ENCODE measurements at places on chromosomes 4 and X. TPM values are rescaled to one million over a fixed set of nuclear protein-coding genes. Genes with fewer than 3 reads are reported as not detected.

Gene HPGD
- total RNA-seq = not detected

Gene ATXN3L
- total RNA-seq = not detected

Gene FABP2
- total RNA-seq = not detected

Gene GRID2
- not detected for total RNA-seq

Gene FRAS1
- total RNA-seq = 3.6 TPM

Gene DRP2
- total RNA-seq = 0.78 TPM

Gene FGF2
- 23.9 TPM for total RNA-seq

Gene INTS6L
- 7.5 TPM for total RNA-seq

Gene HSFX4
- total RNA-seq = not detected

Gene NAT8L
- total RNA-seq = 0.12 TPM

Gene SMR3B
- not detected for total RNA-seq

Gene FAM133A
- not detected for total RNA-seq

Gene NHSL2
- total RNA-seq = 40.3 TPM

Gene NEIL3
- 6.9 TPM for total RNA-seq

Gene NAP1L2
- 1.0 TPM for total RNA-seq

Gene ARHGAP36
- total RNA-seq = not detected

Gene KLB
- not detected for total RNA-seq

Gene LONRF3
- total RNA-seq = 13.3 TPM

Gene FBXO8
- 11.9 TPM for total RNA-seq

Gene MAMLD1
- total RNA-seq = 5.7 TPM

Gene FOXR2
- total RNA-seq = not detected

Gene USP51
- 0.97 TPM for total RNA-seq

Gene MAML3
- 20.1 TPM for total RNA-seq

Gene TMEM271
- total RNA-seq = not detected

Gene GLUD2
- total RNA-seq = 0.33 TPM

Gene ING2
- total RNA-seq = 8.4 TPM

Gene CENPVL1
- not detected for total RNA-seq

Gene FAM47E
- 0.11 TPM for total RNA-seq

Gene SLBP
- 63.1 TPM for total RNA-seq

Gene RBMXL3
- not detected for total RNA-seq

Gene SLIT2
- total RNA-seq = 28.2 TPM

Gene HGFAC
- 0.49 TPM for total RNA-seq

Gene PORCN
- 7.6 TPM for total RNA-seq

Gene ATP8A1
- 11.5 TPM for total RNA-seq

Gene RHOH
- not detected for total RNA-seq

Gene DAPP1
- total RNA-seq = not detected

Gene SPANXC
- total RNA-seq = not detected

Gene GYG2
- total RNA-seq = 0.22 TPM

Gene PAGE1
- total RNA-seq = not detected

Gene AREG
- total RNA-seq = 0.55 TPM

Gene TMSB15A
- total RNA-seq = 6.7 TPM

Gene MAGEA10
- total RNA-seq = not detected

Gene PRDM8
- 0.82 TPM for total RNA-seq

Gene CLGN
- total RNA-seq = 1.00 TPM

Gene C1QTNF7
- not detected for total RNA-seq

Gene KIAA1210
- not detected for total RNA-seq

Gene GPC3
- not detected for total RNA-seq

Gene TGIF2LX
- total RNA-seq = not detected

Gene BMPR1B
- 2.1 TPM for total RNA-seq

Gene GDI1
- total RNA-seq = 128 TPM

Gene ARHGAP6
- 0.69 TPM for total RNA-seq

Gene ADD1
- total RNA-seq = 280 TPM

Gene UCP1
- not detected for total RNA-seq

Gene FGFBP2
- total RNA-seq = not detected

Gene ITM2A
- total RNA-seq = 3.9 TPM

Gene NDNF
- not detected for total RNA-seq

Gene ASB9
- 5.6 TPM for total RNA-seq

Measured in endothelial cell of umbilical vein (primary cell).